ENCODE measurements at places on chromosomes 12 and 14.

- DNase-seq: no peak
Observed at GRCh38 chr12:48925304-48926011, at the start of gene FKBP11. Gene FKBP11, minus strand, starts transcription at chr12:48925492. Its CDS starts 64 bp downstream, at chr12:48925428.

GRCh38 chr12:100159391-100160104, 16.9 kb upstream of the BLTP3B start:
- DNase-seq: no peak

- peak; percentile 94 for DNase-seq
Observed at GRCh38 chr12:123388177-123388950, 4.4 kb downstream of the KMT5A start.

DNA sequence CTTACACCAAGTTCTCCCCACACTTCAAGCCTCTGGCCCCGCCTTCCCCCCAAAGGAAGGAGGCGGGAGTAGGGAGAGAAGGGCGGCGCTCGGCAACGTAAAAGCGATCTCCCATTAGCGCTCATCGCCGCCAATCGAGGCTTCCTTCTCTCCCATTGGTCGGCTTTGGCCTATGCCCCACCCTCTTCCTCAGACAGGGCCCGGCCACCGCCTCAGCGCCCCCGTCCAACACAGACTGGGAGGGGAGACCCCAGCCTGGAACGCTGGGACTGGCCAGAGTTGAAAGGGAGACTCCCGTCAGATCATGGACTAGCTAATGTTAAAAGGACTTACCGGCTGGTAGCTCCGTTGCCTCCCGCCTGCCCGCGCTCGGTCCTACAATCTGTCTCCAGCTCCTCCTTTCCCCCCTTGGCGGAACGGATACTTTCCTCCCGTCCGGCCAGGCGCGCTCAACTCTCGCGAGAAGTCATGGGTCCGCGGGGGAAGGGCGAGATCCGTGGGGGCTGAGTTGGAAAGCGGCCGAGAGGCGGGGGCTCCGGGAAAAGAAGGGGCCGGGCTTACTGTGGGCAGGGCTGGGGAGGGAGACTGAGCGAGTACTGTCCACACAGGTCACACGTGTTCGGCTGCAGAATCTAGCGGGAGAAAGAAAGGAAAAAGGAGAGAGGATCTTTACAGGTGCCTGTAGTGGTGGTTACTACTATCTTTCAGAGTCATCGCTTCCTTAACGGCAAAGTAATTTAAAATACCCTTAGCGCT, at the start of gene ATF7:
ATF7 (minus strand) TSS at position 437 of the 756 bp plus-strand sequence. CDS start 25,382 bp downstream, outside the sequence.
- peak; percentile 98 for DNase-seq

- no peak for DNase-seq
Observed at GRCh38 chr12:45909041-45909713, 81.2 kb downstream of the SCAF11 start.

- DNase-seq: no peak
Observed at GRCh38 chr14:76104802-76105355, 46.8 kb upstream of the GPATCH2L start.

DNA sequence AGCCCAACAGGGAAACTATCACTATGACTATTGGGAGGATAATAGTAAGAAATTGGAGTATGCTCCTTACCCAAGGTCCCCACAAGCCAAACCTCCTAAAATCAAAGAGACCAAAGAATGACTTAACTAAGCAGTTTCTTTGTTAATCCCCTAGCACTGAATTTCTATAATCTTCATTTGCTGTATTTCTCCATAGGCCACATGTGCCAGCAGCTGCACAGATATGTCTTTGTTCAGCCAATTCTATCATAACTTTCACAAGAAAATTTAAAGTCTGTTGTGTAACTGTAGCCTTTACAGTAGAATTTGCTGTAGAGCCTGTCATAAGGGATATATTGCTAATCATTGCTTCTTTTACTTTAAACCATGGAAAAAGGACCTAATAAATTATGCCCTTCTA, 104.0 kb downstream of the RIN3 start:
- no peak for DNase-seq

GRCh38 chr12:116939734-116940133, 29.0 kb downstream of the FBXW8 start:
- DNase-seq: peak; percentile 13

- no peak for DNase-seq
Observed at GRCh38 chr12:69822201-69822860, 2.7 kb upstream of the MYRFL start.

DNA sequence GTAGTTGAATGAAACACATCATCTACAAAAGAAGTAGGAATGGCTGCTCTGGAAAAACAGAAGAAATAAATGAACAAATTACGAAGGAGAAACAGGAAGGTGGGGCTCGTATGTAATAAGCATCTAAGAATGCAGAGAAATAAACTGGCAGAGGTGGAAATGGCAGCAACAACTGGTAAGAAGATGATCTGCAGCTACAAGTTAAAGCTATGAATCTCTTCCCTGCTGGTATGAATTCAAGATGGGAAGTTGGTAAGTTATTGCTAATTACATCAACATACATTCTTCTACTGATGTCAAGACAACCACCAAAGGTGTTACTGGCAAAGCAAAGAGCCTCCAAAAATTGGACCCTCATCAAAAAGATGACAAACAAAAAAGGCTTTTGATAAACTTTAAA, 59.8 kb downstream of the HECTD4 start:
- no peak for DNase-seq

DNA sequence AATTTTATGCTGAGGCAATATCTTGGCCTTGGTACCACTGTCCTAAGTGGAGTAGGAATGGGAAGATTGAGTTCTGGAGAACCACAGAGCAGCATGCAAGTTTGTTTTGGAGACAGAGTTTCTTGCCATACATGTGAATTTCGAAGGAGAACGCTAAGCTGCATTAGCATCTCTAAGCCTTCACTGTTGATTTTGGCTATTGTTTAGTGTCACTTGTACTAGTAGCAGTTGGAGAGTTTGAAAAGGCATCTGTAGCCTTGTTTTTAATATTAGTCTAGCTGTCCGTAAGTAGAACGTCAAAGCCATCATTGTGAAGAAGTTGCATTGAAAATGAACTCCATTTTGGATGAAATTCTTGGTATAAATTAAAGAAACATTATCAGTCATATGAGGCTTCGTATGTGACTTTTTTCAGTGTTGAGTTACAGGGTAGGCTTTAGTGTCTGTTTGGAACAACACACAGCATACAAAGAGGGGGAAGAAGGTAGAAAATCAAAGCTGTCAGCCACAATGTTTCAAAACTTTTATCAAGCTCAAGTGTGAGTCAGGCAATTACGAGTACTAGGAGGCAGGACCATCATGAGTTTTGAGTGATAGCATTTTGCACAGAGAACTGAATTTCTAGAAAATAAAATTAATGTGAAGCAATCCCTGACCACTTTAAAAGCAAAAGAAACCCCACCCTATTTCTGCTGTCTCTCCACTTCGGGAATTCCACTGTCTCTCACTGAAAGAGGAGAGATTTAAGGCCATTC, 70.2 kb upstream of the NAV3 start:
- no peak for DNase-seq

GRCh38 chr14:51954657-51955056, 34.7 kb upstream of the RTRAF start:
- DNase-seq: no peak

- no peak for DNase-seq
Observed at GRCh38 chr14:75829316-75829715, 152.5 kb downstream of the TGFB3 start.

DNA sequence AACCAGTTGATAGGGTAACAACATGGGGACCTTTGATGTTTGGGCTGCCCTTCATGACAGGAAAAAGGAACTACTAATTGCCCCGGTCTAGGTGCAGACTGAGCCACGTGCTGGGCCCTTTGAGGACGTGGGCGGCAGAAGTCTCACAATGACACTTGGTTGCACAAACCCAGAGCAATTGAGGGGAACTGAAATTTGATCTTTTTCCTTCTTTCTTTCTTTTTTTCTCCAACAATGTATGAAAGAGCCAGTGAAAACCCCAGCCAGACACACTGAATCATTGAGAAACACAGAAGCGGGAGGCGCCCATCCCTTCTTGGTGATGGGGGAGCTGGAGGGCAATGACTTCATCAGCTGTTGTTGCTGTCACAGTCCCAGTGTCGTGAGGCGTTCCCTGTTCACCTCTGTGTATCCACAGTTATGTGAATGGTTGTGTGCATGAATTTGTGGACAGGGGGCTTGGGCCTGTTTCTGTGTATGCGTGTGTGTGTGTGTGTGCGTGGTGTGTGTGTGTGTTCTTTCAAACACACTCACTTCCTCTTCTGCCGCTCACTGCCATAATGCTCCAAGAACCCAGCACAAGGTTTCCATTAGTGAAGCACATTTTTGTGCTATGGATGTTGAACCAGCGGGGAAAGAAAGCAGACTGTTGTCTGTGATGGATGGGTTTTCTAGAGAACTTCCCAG, 137.5 kb upstream of the CCND2 start:
- DNase-seq: peak; percentile 66

- peak; percentile 16 for DNase-seq
Observed at GRCh38 chr14:20811986-20812975, 9.6 kb upstream of the RNASE1 start.

GRCh38 chr12:71155225-71155624, 2.6 kb downstream of the TSPAN8 start:
- DNase-seq: no peak

GRCh38 chr14:100030452-100031153, 34.6 kb upstream of the EVL start:
- DNase-seq: no peak

- DNase-seq: peak; percentile 88
Observed at GRCh38 chr12:43105426-43105981, 446.5 kb downstream of the ADAMTS20 start.

DNA sequence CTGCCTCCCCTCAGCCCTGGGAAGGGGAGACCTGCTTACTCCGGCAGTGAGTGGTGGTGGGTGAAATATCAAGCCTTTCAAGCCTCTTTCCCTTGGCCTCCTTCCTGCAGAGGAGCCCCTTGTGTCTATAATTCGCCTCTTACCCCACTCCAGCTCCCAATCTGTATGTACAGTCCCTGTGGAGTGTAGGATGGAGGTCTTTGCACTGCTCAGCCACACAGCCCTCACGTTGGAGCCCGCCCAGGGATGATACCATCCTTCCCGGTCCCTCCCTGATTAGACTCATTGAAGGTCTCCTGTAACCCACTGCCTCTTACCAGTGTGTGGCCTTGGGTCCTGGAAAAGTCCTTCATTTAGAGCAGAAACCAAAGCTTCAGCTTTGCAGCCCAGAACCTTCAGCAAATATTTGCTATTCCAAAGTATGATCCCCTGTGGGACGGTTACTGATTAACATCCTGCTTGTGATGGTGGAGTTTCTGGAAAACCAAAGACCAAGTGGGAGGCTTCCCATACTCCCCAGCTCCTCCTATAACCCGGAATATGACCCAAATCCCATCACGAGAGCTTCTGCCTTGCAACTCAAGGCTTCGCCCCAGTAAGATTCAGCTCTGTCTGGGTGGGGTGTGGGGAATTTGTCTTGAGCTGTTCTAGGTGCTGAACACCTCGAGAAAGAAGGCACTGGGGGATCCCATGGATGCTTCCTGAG, at the start of gene SERPINA10:
SERPINA10 (minus strand) TSS at position 397 of the 706 bp plus-strand sequence. CDS start 2,675 bp downstream, outside the sequence.
- no peak for DNase-seq

GRCh38 chr12:1115484-1116231, 124.6 kb downstream of the ERC1 start:
- DNase-seq: no peak

DNA sequence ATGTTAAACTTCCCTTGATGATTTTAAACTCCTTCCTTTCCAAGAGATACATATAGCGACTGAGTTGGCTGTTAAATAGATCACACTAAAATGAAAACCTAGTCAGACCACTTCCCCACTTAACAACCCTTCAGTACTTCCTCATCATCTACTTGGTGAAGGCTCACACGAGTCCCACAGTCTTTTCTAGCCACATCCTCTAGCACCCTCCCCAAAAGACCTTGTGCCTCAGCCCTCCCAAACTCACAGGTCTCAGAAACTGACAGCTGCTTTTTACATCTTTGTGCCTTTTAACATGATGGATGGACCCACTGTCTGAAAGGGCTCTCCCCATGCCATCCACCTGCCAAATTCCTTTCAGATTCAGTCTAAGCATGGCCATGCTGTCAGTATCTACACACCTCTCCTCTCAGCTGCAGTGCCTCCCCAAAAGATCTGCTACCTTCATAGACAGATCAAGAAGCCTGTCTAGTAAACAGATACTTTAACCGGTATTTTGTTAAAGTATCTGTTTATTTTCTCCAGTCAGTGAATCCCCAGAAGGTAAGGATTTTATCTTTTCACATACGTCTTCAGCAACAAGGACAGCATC, 65.1 kb upstream of the GPHB5 start:
- no peak for DNase-seq

DNA sequence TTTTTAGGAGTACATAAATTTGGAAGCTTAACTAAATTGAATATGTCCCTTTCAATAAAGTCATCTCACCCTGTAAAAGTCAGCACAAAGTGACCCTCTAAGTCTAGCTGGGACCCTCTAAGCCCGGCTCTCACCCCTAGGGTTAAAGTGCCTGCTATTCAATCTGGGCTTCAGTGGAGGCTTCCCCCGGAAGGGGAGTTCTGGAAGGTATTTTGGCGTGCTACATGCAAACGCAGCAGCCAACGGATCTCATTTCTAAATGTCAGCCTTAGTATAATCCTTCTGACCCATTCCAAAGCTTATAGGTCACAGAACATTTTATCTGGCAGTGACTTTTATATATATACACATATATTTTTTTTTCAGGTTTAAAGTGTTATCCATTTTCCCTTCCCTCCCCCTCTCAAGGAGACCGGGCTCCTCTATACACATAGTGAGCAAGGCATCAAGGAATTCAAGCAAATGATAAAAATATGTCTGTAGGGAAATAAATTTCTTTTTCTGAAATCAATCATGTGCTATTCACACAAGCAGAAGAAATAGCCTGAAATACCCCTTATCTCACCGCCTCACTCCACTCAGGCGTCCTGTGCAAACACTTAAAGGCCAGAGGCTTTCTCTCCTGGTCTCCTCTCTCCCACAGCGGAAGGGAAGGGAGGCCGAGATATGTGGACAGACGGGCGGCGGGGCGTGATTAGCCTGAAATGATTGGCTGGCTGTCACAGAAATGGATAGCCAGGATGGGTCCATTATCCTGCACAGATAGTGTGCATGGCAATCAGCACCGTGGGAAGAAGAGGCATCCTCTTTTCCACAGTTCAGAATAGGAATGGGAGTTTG, 301.7 kb downstream of the GALC start:
- DNase-seq: peak; percentile 65

DNA sequence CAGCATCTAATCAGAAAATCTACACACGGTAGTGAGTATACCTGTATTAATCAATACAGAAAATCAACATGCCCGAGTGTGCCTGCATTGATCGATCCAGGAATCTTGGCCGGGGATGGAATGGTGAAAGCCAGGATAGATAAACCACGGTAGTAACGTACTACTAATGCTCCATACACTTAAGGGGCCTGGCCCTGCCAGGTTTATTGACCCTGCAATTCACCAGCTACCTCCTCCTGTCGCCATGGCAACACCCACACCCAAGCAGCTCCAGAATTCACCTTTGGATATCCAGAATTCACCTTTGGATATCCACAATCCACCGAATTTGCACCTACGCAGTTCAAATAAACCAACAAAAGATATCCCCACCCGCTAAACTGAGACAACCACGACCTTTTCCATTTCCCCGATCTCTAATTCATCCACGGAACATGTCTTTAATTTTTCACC, 14.8 kb upstream of the CALM1 start:
- no peak for DNase-seq

GRCh38 chr14:101501341-101501740, 60.0 kb upstream of the DIO3 start:
- no peak for DNase-seq

GRCh38 chr12:14981049-14981448, 8.2 kb downstream of the PDE6H start:
- peak; percentile 15 for DNase-seq
